Astrocyte (in vitro differentiated cells and primary cell): ENCODE measurements at places on chromosomes 6 and 20. TPM values are rescaled to one million over a fixed set of nuclear protein-coding genes. Genes with fewer than 3 reads are reported as not detected.

DNA sequence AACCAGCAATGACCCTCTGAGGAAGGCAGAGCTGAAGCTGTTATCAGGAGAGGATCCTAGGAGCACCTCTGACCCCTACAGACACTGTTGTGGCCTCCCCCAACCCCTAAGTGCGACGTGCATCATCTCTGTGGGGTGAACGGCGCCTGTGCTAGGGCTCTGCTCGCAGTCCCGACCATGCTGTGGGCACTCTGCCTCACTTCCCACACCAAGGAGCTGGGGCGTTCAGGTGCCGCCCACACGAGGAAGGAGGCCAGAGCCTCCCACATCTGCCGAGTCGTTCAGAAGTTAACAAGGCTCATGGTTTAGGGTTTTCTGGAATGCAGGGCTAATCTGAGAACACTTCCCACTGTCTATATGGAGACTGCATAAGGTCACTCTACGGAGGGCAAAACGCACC is 62.1 kb downstream of the GINS1 start:
- DNase-seq = no peak

DNA sequence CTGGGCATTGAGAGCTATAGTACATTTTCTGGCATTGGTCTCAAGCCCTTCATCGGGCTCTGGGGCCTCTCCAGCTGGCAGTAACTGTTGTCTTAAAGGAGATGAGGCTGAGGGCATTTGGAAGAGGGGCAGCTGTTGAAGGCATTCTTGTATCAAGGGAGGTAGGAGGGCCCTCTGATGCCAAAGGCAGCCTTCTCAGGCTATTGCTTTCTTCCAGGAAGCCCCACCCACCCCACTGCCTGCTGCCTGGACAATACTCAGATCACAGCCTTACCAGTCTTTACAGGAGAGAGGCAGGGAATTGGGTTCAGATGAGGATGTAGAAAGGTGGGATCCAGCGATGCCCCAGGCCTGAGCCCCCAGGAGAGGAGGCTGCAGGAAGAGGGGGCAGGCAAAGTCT is 46.0 kb downstream of the CPXM1 start:
- DNase-seq = no peak

DNA sequence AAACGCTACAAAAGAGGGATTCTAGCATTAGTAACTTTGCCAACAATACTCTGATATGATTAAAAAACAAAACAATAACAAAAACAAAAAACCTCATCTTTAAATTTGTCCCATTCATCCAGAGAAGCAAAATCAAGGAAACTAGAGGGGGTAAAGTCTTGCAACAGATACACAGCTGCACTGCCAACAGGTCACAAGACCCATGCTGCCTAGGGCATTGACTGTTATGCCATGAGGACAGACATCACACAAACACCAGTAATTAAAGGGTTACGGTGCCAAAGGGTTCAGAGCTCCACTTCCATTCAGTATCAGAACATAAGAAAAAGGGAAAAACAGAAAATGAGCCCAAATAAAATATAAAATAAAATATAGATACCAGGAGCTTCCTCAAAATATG is 1.6 kb downstream of the TBC1D20 start:
- DNase-seq = no peak

DNA sequence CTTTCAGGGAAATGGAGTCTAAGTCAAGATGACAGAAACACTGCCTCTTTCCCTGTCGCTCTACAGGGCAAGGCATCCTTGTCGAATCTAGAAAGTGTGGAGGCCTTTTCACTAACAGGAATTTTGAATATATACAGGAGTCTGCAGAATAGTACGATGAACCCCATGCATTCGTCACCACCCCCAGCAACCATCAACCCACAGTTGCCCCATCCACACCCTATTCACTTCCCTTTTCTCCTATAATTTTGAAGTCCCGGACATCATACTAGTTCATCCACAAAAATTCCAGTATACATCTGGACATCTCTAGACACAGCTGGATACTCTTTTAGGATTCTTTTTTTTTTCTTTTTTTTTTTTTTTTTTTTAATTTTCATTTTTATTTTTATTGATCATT is 80.7 kb upstream of the RIN2 start:
- no peak for DNase-seq

- no peak for DNase-seq
These were observed 406.3 kb downstream of the TAF4 start for GRCh38 chr20:61659246-61659993.

GRCh38 chr20:17799575-17800227 is 99.9 kb downstream of the BANF2 start:
- DNase-seq = no peak

GRCh38 chr20:51750037-51750769 is 18.0 kb downstream of the ATP9A start:
- peak; percentile 91 for DNase-seq

- DNase-seq = no peak
These were observed 485 bp upstream of the RTF2 start for GRCh38 chr20:56467968-56468315.

GRCh38 chr20:33164763-33165095 is 3.2 kb upstream of the BPIFA2 start:
- no peak for DNase-seq

DNA sequence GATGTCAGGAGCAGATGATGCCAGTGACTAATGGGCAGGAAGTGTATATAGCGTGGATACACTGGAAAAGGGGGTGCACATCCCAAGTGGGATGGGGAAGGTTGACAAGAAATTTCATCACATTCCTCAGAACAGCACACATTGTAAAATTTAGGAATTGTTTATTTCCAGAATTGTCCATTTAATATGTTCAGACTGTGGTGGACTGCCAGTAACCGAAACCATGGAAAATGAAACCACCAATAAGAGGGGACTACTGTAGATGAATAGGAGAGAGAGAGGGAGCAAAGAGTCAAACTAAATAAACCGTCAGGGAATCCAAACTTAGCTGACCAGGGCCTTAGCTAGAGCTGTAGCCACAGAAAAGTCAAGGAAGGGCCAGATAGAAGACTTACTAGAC is 164.4 kb upstream of the PRDM1 start:
- DNase-seq = no peak

GRCh38 chr6:44057931-44058616 is 69.2 kb downstream of the MRPL14 start:
- peak; percentile 69 for DNase-seq

DNA sequence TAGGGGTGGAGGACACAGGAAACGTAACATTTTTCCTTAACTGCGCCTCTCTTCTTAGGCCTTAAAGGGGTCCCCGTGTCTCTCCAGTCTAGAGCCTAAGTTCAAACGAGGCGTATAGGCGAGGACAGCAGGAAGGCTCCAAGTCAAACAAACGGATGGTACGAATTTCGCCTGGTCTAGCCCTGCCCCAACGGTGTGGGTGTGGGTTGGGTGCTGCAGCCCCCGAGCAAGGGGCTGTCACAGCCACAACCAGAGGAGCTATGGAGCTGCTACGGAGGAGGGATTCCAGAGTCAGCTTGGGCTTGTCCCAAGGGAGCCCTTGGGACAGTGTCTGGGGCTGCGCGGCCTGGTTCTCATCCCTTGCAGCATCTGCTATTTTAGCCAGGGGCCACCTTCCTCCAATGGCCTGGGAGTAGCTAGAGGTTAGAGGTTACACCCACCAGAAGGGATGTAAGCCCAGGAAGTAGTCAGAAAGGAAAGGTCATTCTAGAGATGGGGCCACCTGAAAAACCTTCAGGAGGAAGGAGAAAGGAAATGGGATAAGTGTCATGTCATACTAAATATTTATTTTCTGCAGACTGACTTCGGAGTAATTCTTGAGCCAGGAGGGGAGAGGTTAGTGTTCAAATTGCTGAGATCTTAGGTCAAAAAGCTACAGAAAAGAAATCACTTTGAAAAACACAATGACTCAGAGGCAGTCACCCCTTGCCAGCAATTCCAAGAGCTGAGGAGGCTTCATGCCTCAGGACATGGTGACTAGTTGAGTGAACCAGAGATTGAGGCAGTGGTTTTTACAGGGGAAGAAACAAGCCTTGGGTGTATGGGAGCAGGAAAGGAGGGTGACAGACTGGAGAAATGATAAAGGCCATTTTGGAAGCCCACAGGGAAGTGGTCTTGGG is 21.7 kb downstream of the VPS52 start:
- peak; percentile 76 for DNase-seq

- no peak for DNase-seq
These were observed 347.8 kb downstream of the CDKAL1 start for GRCh38 chr6:20882014-20882413.

- DNase-seq = peak; percentile 18
These were observed 621.2 kb upstream of the EYS start for GRCh38 chr6:66328200-66328599.

GRCh38 chr20:16575390-16576140 is 2.3 kb upstream of the KIF16B start:
- DNase-seq = no peak

DNA sequence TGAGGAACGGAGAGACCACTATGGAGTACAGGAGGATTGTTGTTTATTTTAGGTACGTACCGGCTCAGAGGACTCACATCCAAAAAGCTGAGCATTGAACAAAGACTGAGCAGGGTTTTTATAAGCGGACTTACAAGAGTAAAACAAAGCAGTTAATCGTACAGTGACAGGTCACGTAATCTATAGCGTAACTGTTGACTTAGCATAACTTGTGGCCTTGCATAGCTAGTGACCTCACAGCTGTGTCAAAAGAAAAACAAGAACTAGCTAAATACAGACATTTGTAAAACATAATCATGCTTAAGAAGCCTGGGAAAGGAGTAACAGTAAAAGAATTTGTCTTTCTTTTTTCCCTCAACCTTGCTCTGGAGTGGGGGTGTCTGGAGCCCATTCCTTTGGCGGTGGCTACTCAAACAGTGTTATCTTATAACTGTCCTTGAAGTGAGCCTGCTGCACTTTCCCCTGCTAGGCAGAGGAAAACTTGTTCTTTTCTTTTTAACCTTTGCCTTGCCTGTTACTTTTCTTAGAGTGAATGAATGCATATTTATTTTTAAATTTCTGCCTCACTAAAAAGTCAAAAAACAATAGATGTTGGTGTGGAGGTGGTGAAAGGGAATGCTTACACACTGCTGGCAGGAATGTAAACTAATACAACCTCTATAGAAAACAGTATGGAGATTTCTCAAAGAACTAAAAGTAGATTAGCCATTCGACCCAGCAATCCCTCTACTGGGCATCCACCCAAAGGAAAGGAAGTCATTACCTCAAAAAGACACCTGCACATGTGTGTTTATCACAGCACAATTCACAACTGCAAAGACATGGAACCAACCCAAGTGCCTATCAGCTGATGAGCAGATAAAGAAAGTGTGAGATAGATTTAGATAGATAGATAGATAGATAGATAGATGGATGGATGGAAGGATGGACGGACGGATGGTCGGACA is 109.0 kb downstream of the TAF4 start:
- DNase-seq = peak; percentile 62

- peak; percentile 60 for DNase-seq
These were observed 32.5 kb upstream of the ZNF184 start for GRCh38 chr6:27505209-27506027.

GRCh38 chr6:139378882-139379341 is 4.5 kb upstream of the CITED2 start:
- DNase-seq = peak; percentile 51

- DNase-seq = no peak
These were observed 32.3 kb upstream of the DUSP22 start for GRCh38 chr6:259901-260508.

- no peak for DNase-seq
These were observed 627.8 kb downstream of the DOK5 start for GRCh38 chr20:55103188-55103587.

- DNase-seq = peak; percentile 49
These were observed 684.3 kb downstream of the QKI start for GRCh38 chr6:164098857-164099267.

DNA sequence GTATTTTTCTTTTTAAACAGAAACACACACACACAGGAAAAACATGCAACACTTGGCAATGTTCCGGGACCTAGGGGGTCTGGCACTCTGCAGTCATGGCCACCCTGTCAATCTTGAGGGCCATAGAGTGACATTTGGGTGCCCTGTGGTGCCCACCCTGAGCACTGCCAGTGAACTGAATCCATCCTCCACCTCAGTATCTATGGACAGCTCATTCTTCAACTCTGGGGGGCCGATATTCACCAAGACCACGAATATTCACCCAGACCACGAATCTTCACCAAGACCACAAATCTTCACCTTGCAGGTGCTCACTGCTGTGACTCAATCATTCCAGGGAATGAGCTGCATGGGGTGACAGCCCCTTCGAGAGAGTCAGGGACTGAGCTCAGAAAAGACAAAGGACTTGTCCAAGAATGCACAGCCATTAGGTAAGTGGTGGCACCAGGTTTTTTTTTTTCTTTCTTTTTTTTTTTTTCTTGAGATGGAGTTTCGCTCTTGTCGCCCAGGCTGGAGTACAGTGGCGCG is 19.1 kb downstream of the SNAI1 start:
- no peak for DNase-seq

- peak; percentile 64 for DNase-seq
These were observed 29.8 kb downstream of the RHAG start for GRCh38 chr6:49606721-49607390.

DNA sequence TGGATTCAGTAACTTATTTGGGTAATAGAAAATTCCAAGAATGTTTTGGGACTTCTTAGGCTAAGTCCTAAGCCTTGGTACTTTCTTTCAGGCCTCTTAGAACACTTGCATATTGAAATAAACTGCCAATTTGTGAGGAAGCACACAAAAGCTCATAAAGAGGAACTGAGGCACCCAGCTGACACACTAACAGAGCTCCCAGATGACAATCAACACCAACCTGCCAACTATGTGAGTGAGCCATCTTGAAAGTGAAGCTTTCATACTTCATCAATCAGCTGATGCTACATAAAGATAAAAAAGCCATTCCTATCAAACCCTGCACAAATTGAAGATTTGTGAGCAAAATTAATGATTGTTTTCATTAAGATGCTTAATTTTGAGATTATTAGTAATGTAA is 832.5 kb upstream of the EPHA7 start:
- no peak for DNase-seq

The GTSF1L gene
- total RNA-seq = not detected in 2 replicates

The LST1 gene
- not detected in 2 replicates for total RNA-seq

The PRR3 gene
- total RNA-seq = 11.0 and 13.0 TPM in 2 replicates

The HEY2 gene
- total RNA-seq = 1.0 and 2.4 TPM in 2 replicates

The PI16 gene
- total RNA-seq = not detected in 2 replicates

The PTCHD4 gene
- 11.4 and 12.4 TPM in 2 replicates for total RNA-seq

The ITPR3 gene
- 17.7 and 21.3 TPM in 2 replicates for total RNA-seq

The C6orf132 gene
- 3.3 and 5.3 TPM in 2 replicates for total RNA-seq

The MATN4 gene
- total RNA-seq = 0.19 and 0.20 TPM in 2 replicates
